ENCODE measurements at places on chromosomes 2 and 18.

DNA sequence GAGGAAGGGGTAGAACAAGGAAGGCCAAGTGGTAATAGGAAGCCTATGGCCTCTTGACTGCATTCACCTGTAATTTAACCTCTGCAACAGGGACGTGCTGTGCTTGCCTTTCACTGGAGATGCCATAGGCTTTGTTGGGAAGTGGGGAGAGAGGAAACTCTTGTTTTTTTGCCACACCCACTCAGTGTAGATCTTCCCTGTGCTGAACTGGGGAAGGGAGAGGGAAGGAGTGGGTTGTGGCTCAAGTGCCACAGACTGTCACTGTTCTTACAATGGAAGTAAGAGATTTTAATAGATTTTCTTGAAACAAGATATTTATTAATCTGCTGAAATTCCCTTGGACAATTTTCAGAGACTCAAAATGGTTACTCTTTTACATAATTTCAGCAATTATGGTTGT, 127.3 kb downstream of the FAM210A start:
- H3K27ac ChIP-seq = no peak overlapping the region
- no peaks in the 10 kb centered on the region for H3K27me3 ChIP-seq
- H3K4me3 ChIP-seq = no peak overlapping the region
- H3K4me1 ChIP-seq = no peaks in the 10 kb centered on the region

GRCh38 chr2:69660637-69661036, 17.1 kb upstream of the AAK1 start:
- peaks cover 6% of the 10 kb centered on the region for H3K36me3 ChIP-seq
- H3K4me1 ChIP-seq = no peaks in the 10 kb centered on the region
- H3K27ac ChIP-seq = no peak overlapping the region

GRCh38 chr2:138700716-138701115, 79.5 kb downstream of the NXPH2 start:
- H3K4me1 ChIP-seq = no peaks in the 10 kb centered on the region
- no peak overlapping the region for H3K27ac ChIP-seq
- no peaks in the 10 kb centered on the region for H3K36me3 ChIP-seq

DNA sequence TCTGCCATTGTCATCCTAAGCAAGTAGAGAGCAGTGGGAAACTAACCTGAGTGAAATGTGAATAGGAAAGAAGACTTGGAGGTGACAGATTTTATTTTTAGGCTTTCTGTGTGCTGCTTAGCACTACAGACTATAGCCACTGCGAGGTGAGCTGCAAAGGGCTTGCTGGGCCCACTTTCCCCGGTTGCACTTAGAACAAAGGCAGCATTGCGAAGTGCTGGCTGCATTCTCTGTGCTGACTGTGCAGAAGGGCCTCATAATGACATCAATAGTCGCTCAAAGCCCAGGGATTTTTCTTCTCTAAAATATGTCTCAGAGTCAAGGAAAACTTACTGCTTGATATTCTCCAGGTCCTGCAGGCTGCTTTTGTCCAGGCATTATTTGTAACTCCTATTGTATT, 592.1 kb downstream of the TDRD15 start:
- H3K4me1 ChIP-seq = no peaks in the 10 kb centered on the region
- no peak overlapping the region for H3K27ac ChIP-seq
- no peak for DNase-seq
